Activated CD8-positive, alpha-beta memory T cell treated with anti-CD3 and anti-CD28 coated beads for 1 hour (primary cell): ENCODE measurements at places on chromosomes 3 and 15.

DNA sequence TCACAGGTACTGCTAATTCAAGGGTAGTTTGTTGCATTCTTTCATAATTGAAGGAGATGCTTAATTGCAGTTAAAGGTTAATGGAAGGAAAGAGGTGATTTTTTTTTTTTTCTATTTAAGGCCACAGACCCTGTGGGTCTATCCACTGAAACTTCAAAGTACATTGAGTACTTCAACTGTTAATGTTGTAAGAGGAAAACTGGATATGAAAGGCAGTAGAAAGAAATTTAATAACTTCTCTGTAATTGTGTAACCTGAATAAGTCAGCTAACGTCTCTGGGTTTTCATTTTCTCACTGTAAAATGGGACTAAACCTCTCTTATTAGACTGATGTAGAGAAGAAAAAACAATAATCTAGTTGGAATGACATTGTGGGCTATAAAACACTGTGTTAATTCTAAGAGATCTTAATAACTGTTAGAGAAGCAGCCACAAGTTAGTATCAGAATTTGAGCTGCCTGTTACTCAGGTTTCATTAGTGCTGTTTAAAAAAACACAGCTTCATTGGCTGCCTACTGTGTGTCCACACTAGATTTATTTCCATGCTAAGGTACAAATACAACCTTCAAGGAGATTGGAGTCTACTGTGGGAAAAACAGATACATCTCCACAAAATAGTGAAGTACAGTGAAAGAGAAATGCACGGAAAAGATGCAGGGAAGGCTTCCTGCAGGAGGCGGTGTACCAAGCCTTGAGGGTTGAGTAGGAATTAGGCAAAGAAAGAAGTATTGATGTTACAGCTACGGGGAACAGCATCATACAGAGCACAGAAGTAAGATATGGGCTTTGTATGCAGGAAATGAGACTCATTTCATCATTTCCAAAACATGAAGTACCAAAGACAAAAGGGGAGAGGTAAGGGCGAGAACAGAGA is 483.6 kb downstream of the TAFA4 start:
- no peak for DNase-seq

DNA sequence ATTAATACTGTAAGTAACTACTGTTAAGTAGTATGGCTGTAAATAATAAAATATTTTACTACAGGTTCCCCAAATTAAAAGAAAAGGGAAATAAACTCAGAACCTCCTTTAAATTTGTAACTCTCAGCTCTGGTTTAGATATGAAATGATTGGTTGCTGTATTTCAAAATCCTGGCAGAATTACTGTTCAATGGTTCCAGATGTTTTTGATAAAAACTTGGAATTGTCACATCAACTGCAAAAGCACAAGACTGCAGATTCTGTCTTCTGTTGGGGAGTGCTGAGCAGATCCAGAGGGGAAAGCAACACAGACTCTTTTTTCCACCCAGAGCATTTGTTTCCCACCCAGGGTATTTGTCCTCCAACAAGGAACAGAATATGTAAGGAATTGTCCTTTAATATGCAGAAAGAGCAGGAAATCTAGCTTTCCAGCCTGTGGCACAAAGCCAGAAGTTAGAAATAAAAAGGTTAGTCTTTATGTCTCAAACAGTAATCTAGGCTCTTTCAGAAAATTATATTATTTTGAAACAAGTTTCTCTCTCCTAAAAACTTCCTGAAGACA is 178.1 kb downstream of the KLHL25 start:
- no peak for DNase-seq

DNA sequence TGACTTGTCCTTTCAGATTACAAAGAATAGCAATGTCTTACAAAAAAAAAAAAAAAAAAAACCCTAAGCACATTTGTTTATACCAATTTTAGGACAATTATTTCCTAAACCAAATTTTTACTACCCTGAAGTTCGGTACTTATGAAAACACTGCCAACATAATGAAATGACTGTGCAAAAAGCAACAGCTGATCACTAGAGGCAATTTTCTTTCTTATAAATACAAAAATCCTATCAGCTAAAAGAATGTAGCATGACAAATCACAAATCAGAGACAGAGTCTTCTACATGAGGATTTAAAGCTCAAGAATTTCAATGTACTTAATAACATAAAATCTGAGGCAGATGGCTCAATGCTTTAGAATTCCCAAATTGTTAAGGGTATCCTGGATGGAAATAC is 191.8 kb downstream of the MAGI1 start:
- no peak for DNase-seq

GRCh38 chr3:143309705-143310104 is 190.1 kb downstream of the CHST2 start:
- no peak for DNase-seq

DNA sequence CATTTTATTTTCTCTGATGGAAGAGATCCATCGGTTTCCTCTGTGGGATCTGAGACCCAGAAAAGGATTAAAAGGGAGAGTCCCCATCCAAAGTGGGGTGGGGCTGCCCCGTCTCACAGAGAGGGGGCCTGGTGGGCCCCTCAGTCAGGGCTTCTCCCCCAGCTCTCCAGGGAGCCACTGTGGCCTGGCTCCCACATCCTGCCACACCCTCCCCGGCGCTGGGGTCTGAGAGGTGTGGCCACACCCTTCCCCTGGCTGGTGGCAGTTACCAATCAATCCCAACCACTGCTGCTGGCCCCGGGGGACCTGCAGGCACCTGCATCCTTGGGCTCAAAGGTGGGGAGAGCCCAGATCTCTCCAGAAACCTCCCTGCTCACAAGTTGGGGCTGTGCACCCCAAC is 161.8 kb upstream of the IQSEC1 start:
- DNase-seq, result no peak

GRCh38 chr3:144259267-144259666 is 287.6 kb downstream of the DIPK2A start:
- no peak for DNase-seq

- no peak for DNase-seq
Measured at GRCh38 chr3:65779390-65779789, 259.3 kb downstream of the MAGI1 start.

DNA sequence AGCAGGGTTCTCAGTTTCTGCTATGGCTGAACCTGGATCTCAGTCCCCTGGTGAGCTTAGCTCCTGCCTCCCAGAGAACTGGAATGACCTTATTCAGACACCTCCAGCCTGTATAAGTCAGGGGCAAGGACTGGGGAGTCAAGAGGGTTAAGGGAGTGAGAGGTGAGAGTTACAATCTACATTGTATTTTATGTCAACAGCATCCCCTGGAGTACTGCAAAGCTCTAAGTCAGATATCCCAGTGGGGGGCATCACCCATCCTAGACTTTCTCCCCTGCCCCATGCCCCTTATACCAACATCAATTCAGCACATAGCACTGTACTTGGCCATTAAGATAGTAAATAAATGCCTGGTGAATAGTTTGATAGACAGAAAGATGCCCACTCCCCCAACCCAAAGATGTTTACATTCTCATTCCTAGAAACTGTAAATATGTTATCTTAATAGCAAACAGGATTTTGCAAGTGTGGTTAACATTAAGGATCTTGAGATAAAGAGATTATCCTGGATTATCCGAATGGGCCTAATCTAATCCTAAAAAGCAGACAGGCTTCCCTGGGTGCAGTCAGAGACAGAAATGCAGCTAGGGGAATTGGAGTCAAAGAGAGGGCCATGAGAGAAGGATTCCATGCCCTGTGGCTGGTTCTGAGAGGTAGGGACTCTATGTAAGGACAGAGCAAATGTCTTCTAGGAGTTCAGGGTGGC is 132.3 kb upstream of the RASGRP1 start:
- DNase-seq, result no peak
